Mesothelial cell of epicardium (in vitro differentiated cells): ENCODE measurements at places on chromosomes 12 and 14. TPM values are rescaled to one million over a fixed set of nuclear protein-coding genes. Genes with fewer than 3 reads are reported as not detected.

- peaks cover 7% of the 10 kb centered on the region for H3K36me3 ChIP-seq
- H3K27ac ChIP-seq = no peak overlapping the region
- DNase-seq = no peak
- H3K4me3 ChIP-seq = no peak overlapping the region
These were observed 52.2 kb downstream of the GOLGA5 start for GRCh38 chr14:92846162-92846897.

- peaks cover 37% of the 10 kb centered on the region for H3K4me1 ChIP-seq
- peak overlapping the region; percentile 100 for H3K27ac ChIP-seq
- no peak for DNase-seq
- H3K36me3 ChIP-seq = peaks cover 5% of the 10 kb centered on the region
These were observed 328 bp downstream of the INTS13 start for GRCh38 chr12:26937443-26937862.

- no peaks in the 10 kb centered on the region for H3K36me3 ChIP-seq
- H3K27ac ChIP-seq = no peak overlapping the region
- peak; percentile 49 for DNase-seq
- H3K4me1 ChIP-seq = peaks cover 2% of the 10 kb centered on the region
These were observed 8.7 kb upstream of the TESPA1 start for GRCh38 chr12:54993181-54993835.

DNA sequence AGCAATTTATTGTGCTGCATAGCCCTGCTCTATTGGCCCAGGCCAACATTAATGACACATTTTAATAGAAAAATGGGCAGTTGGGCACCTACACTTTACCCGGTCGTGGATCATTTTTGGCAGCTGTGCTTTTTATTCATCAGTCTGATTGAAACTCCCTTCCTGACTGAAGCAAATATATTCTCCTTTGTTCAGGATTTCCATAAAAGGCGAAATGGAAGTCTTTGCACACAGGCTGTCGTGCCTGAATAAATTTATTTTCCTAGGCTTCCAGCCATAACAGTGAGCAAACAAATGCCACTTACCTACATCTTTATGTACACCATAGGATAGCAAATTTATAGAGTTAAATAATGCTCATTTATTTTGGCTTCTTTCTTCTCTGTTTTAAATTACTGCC is 480.7 kb upstream of the DCN start:
- H3K36me3 ChIP-seq = no peaks in the 10 kb centered on the region
- H3K27ac ChIP-seq = no peak overlapping the region
- H3K27me3 ChIP-seq = no peaks in the 10 kb centered on the region
- no peak for DNase-seq
- no peak overlapping the region for H3K4me3 ChIP-seq

- H3K27me3 ChIP-seq = peaks cover 81% of the 10 kb centered on the region
- DNase-seq = no peak
- H3K27ac ChIP-seq = no peak overlapping the region
- no peak overlapping the region for H3K4me3 ChIP-seq
These were observed 3.0 kb upstream of the PLXNC1 start for GRCh38 chr12:94145191-94145983.

- no peak for DNase-seq
- H3K27ac ChIP-seq = no peak overlapping the region
- H3K27me3 ChIP-seq = peaks cover 7% of the 10 kb centered on the region
- no peak overlapping the region for H3K4me3 ChIP-seq
These were observed 328.1 kb downstream of the ATP23 start for GRCh38 chr12:58269476-58269875.

- peak overlapping the region; percentile 73 for H3K4me3 ChIP-seq
- peaks cover 56% of the 10 kb centered on the region for H3K4me1 ChIP-seq
- H3K36me3 ChIP-seq = no peaks in the 10 kb centered on the region
These were observed 1.1 kb upstream of the NUDT4 start for GRCh38 chr12:93376436-93377251.

DNA sequence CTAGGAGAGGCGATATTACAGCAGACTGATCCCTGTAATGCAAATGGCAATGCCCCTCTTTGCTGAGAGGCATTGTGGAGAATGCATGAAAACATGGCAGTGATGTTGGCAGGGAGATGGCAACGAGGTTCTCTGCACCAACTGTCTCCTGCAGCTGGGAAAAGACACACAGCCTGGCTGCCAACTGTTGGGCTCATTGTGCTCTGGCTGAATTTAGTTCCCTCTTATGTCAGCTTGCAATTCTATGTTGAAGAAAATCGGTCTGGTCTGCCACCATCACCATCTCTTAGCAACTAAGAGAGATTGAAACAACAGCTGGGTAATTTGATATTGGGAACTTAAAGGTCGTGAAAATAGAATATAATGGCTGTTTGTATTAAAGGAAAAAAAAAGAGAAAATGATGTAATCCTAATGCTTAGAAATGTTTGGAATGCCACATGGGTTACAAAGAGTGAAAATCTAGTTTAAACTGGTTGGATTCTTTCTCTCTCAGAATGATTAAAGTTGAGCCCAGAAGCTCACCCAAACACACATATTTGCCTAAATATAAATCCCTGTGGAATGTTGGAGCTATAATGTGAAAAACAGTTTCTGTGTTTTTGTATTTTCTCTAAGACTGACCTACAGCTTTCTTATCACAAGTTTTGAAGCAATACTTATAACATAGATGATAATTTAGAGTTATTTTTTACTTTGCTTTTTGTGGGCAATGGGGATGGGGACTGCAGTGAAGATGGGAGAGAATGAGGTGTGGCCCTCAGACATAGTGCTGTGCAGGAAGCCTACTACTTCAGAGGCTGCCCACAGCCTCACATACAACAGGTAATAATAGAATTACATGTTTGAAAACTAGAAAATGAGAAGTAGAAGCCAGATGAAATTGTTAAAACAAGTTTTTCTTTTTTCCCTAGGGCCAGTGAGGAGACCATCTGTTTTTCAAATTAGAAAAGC is 143.7 kb downstream of the AKAP6 start:
- no peaks in the 10 kb centered on the region for H3K27me3 ChIP-seq
- H3K4me1 ChIP-seq = peaks cover 45% of the 10 kb centered on the region
- no peak for DNase-seq
- peak overlapping the region; percentile 1 for H3K4me3 ChIP-seq
- H3K27ac ChIP-seq = peak overlapping the region; percentile 94

DNA sequence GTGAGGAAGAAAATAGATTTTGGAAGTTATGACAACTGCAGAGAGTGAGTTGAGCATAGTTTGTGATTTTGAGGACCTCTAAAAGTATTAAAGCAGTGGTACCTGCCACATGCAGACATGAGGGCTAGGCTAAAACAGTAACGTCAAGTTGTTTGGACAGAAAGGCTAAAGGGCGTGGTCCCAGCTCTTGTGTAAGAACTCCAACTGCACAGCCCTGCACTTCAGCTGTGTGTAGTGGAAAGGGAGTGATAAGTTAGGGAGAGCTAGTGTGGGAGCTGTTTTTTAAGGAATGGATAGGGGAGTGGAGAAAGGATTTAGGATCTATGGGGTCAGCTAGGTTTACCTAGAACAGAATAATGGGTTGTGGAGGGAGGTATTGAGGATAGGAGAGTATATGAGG is 39.5 kb downstream of the TESPA1 start:
- no peak overlapping the region for H3K4me3 ChIP-seq
- no peak overlapping the region for H3K27ac ChIP-seq
- DNase-seq = no peak
- no peaks in the 10 kb centered on the region for H3K4me1 ChIP-seq

DNA sequence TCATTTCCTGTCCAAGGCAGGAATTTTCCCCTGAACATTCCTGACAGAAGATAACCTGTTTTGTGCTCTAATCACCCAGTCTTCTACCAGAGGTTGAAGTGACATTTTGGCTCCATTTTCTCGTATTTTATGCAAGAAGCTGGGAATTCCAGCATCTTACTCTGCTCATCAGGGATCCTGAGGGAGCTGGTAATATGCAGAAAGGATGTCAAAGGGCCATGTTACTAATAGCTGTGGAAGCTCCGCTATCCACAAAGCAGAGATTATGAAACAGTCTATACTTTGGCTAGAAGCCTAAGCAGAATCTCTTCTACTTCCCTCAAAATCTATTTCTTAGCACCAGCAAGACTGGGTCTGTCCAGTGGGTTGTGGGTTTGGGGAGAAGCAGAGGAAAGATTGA is 613.0 kb downstream of the DIO2 start:
- H3K36me3 ChIP-seq = peaks cover 5% of the 10 kb centered on the region
- H3K4me1 ChIP-seq = no peaks in the 10 kb centered on the region
- no peak overlapping the region for H3K4me3 ChIP-seq
- no peak overlapping the region for H3K27ac ChIP-seq
- no peaks in the 10 kb centered on the region for H3K27me3 ChIP-seq

DNA sequence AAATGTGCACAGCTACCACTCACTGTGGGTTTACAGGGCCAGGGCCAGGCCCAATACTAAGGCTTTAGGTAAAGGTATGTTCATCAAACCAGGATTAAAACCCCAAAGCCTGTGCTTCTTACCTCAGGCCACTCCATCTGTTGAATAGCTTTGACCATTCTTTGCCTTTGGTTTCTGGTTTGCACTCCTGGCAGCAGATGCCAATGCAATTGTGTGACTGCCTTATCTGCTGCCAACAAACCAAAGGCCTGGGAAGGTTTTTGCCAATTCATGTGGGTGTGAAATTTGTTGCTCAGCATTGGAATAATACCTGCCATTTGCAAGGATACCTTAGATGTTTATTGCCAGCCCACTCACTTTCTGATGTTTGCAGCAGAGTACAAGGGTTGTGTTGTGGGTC is 221.6 kb downstream of the C12orf75 start:
- no peaks in the 10 kb centered on the region for H3K27me3 ChIP-seq
- H3K36me3 ChIP-seq = no peaks in the 10 kb centered on the region
- no peak for DNase-seq
- no peak overlapping the region for H3K27ac ChIP-seq
- peaks cover 37% of the 10 kb centered on the region for H3K4me1 ChIP-seq

The DACT1 gene
- total RNA-seq = 57.8 to 61.7 TPM (median 59.2 TPM) in 3 replicates

The ADAM21 gene
- total RNA-seq = 0.11 to 0.16 TPM in 2 of 3 replicates, not detected in the other

The CLEC6A gene
- not detected in 3 replicates for total RNA-seq

The TMPRSS12 gene
- total RNA-seq = 0.24 to 0.27 TPM in 2 of 3 replicates, not detected in the other

The CSRP2 gene
- total RNA-seq = 81.6 to 86.3 TPM (median 81.8 TPM) in 3 replicates
